ENCODE measurements at places on chromosomes 16 and 17.

DNA sequence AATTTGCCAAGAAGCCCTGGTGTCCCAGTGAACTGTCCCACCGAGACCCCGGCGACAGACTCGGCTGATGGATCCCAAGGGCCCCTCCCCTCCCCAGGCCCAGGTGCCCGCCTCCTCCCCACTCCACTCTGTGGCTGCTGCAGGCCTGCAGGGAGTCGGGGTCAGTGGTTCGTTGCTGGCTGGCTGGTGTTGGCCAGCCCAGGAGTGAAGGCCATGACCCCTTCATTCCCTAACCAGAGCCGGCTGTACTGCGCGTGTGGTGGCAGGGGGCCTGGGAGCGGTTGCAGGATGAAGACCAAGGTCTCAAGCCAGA, 9.2 kb upstream of the TBX2 start:
- DNase-seq = no peak

- peak; percentile 24 for DNase-seq
Observed at GRCh38 chr16:17304491-17305119, 166.2 kb downstream of the XYLT1 start.

GRCh38 chr16:87278191-87279093, 38.8 kb downstream of the C16orf95 start:
- peak; percentile 84 for DNase-seq

DNA sequence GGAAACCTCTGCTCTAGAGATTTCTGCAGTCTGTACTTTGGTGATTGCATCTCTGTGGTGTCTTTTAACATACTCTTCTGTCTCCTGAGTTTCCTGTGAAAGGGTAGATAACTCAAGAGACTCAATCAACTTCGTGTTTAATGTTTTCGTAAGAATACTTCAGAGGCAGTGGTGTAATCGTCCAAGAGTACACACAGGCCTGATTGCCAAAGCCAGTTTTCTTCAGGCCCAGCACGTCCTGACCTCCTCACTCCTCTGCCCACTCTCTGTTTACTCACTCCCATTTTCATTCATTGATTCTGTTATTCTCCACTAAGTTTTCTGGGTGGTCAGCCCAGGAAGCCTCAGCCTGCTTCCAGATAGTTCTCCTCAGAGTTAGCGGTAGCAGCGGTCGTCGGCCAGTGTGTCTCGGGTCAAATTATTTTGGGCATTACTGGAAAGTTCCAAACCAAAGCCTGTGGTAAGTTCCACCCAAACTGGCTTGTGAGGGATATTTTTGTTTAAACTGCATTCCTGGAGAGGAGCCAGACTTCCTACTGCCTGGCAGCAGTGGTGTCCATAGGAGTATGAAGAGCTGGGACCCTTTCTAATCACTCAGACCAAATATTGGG, 293.2 kb downstream of the WWOX start:
- DNase-seq = no peak

GRCh38 chr16:85733155-85733838, 17.6 kb downstream of the C16orf74 start:
- no peak for DNase-seq

- peak; percentile 78 for DNase-seq
Observed at GRCh38 chr16:67542464-67542863, 13.8 kb downstream of the RIPOR1 start.

DNA sequence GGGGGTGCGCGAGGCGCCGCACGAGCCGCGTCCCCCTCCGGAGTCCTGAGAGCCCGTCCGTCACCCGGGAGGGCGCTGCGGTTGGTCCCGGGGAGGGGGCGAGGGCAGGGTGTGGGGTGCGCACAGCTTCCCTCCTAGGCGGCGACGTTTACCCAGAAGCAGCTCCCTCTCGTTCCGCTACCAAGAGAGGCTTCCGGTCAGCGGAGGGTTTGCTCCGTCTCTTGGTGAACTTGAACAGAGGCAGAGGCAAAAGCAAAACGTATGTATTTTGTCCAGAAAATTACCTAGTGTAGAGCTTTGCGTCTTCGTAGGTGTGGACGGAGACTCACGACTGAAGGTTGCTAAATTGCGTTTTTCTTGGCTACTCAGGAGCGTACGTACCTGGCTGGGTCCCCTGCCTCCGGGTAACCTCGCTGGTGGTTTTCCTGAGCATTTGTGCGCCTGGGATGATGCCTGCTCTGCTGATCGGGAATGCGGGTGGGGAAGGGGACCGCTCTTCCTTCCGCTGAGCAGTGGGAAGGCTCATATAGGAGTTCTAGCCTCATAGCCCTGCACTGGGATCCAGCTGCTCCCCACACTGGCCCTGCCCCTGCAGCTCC, 833 bp downstream of the WSCD1 start:
- DNase-seq = peak; percentile 15

DNA sequence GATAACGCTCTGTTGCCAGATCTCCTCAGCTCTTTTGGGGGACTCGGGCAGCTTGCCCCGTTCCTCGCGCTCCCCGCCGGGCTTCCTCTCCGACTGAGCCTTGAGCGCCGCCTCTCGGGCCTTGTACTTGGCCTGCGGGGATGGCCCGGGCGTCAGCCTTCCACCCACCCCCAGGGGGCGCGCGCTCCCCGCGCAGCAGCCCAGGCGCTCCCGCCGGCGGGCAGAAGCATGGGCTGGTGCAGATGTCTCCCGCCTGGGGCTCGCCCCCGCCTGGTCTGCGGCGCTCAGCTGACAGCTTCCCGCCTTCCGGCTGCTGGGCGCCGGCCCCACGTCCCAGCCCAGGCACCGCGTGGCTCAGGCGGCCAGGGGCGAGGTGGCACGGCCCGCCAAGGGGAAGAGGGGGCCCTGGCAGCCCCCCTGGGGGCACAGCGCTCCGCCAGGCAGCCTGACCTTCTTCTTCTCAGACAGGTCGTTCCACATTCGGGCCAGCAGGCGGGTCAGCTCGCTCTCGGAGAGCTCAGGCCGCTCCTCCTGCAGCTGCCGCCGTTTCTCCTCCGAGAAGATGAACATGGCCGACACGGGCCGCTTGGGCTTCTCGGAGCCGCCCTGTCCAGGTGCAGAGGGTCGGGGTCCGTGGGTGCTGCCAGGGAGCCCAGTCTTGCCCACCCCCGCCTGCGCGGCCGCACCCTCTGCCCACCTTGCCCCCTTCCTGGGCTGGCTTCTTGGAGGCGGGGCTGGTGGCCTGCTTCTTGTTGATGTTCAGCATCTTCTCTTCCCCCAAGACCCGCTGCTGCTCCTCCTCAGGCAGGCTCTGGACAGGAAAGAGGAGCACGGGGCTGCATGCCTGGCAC, 8.9 kb downstream of the UBTF start:
- peak; percentile 87 for DNase-seq

- DNase-seq = no peak
Observed at GRCh38 chr16:68833251-68833650, 10.1 kb upstream of the TANGO6 start.

GRCh38 chr16:65222536-65222935, 100.7 kb upstream of the CDH11 start:
- no peak for DNase-seq

DNA sequence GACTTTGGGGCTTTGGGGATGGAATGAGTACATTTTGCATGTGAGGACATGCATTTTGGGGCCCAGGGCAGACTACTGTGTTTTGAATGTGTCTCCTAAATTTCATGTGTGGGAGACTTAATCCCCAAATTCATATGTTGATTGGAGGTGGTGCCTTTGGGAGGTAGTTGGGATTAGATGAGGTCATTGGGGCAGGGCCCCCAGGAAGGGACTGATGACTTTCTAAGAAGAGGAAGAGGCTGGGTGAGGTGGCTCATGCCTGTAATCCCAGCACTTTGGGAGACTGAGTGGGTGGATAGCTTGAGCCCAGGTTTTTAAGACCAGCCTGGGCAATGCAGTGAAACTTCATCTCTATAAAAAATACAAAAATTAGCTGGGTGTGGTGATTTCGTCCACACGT, 42.8 kb upstream of the RAI1 start:
- no peak for DNase-seq

All from astrocyte of the spinal cord (primary cell).